CD4-positive, alpha-beta T cell treated with Interleukin-17A for 1 hour (primary cell): ENCODE measurements at places on chromosomes 4 and X.

DNA sequence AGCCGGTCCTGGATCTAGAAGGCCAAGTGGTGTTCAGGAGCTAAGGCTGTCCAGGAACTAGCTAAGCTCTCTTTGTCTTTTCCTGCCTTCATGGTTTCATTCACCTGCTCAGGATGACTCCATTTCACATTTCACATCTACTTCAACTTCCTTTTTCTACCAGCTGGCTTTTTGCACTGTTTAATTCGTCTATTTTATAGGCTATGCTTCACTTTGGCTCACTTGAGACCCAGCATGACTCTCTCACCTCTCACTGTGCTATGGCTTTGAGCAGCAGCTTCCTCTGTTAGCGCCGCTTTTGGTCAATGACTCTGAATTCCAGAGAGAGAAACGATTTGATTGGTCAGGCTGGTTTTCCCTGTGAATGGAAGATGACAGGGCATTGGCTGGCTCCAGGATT is 213.5 kb upstream of the CLNK start:
- DNase-seq: no peak

DNA sequence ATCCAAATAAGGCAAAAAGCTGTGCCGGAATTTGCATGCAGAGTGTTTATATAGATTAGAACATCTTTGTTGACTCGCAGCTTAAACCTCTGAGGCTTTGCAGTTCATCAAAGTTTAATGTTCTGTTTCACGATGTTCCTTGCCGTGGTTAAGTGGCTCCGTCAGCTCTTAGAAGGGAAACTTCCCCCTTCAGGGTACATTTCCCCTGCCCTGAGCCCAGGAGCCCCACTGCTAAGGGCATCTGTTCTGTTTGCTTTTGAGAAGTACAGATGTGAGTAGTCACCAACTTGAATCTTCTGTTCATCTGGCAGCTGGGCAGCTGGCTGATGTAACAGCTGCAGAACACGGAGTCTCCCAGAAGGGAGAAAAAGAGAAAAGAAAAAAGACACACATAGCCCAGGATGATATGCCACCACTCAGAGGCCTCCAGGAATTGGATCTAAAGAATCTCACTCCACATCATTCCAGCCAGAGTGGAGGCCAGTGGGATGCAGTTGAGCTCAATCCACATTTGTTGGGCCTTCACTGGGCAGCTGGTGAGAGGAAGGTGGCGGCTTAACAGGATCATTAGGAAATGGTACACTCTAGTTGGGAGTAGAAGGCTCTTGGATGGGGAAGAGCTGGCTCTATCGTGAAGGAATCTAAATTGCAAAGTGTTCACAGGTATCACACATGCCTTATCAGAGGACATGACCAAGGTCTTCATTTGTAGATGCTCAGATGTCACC is 178.7 kb upstream of the RBPJ start:
- peak; percentile 24 for DNase-seq

DNA sequence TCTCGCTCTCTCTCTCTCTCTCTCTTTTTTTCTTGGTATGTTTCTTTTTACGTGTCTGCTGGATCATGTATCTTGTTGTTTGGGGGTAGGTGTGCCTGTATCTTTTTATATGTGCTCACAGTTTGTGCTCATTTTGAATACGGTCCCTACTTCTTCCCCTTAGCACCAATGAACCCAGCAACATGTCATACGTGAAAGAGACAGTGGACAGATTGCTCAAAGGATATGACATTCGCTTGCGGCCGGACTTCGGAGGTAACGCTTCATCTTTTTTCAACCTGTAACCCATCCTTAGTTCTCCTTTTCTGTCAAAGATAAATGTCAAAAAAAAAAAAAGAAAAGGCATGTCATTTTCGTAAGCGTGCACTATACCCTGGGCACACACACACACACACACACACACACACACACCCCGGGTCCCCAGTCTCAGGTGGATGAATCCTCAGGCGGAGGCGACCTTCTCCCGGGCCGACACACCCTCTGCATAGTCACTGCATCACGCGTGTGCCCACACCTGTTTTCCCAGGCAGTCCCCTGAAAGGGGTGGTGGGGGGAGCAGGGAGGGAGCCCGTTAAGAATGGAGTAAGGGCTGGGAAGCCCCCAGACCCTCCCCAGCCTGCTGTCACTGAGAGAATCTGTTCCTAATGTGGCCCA is 511 bp downstream of the GABRB1 start:
- DNase-seq: peak; percentile 9

GRCh38 chr4:94332983-94333590 is 9.5 kb downstream of the HPGDS start:
- no peak for DNase-seq

GRCh38 chr4:7725951-7726350 is 213.7 kb downstream of the AFAP1 start:
- no peak for DNase-seq

DNA sequence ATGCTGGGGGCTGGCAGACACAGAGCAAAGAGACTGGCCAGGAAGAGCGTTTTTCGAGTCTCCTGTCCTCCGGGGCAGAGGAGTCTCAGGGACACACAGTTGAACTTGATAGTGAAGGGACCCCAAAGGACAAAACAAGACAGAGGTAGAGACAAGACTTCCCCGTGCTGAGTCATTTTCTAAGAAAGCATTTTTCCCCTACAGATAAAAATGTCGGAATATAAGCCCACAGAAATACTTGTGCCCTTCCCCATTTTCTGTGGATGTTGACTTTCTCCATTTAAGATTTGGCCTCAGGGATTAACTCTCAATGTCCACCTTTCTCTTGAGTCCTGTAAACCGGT is 523 bp upstream of the BTK start:
- no peak for DNase-seq

DNA sequence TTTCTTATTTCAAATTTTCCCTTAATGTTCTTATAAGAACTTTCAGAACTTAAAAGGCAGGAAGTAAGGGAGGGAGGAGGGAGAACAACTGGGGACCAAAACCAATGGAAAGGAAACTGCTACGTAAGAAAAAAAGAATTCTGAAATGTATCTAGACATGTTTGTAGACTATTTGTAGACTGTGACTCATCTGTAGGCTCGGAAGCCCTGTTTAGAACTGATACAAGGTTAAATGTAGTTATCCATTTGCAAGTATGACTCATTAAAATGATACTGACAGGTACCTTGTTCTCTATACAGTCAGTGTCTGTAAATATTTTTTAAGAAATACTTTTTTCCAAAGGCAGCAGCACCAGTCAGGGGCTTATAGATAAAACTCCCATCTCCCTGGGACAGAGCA is 202.0 kb downstream of the DHX15 start:
- no peak for DNase-seq
